ENCODE measurements at places on chromosomes 7 and 10.

DNA sequence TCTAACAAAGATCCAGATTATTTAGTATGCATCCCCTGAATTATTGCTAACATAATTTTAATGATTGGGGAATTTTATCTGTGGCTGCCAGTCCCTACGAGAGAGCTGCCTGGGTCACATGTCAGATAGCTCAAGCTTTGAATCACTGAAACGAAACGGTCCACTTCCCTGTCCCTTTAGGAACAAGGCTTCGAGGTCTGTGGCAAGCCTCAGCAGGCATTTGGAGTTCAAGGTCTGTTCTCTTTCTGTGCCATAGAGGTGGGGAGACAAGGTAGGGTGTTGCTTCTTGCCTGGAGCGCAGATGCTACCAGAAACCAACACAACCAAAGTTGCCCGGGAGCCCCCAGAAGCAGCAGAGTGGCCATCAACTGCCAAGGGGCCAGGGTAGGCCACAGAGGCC is 13.9 kb upstream of the SH2D4B start:
- DNase-seq: no peak

GRCh38 chr7:3923307-3923918 is 622.4 kb downstream of the SDK1 start:
- no peak for DNase-seq

GRCh38 chr7:124758327-124758726 is 7.3 kb downstream of the GPR37 start:
- no peak for DNase-seq

DNA sequence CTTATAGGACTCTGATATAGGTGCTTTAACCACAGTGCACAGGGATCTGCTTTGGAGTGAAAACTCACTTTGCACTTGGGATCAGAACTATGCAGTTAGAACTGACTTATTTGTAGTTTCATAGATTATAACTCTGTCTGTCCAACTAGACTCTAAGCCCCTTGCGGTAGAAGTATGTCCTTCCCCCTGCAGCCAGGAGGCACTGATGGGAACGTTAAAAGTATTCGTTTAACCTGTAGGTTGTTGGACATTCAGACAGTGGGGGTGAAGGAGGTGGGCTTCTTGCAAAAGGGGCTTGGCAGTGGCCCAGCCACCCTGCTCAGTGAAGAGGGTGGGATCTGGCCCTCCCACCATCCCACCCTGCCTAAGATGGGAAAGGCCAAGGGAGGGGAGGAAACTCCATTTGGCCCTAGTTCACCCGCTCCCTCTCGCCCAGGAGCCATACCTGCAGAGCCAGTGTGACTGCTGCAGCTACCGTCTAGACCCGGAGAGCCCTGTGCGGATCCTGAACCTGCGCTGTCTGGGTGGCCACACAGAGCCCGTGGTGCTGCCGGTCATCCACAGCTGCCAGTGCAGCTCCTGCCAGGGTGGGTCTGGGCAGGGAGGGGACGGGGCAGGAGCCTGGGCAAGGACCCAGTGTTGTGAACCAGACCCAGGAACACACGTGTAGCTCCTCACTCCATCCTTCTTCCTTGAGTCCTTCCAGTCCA is 5.7 kb upstream of the ZNF862 start:
- DNase-seq: no peak

- no peak for DNase-seq
Observed at GRCh38 chr10:91352760-91353159, 57.4 kb upstream of the HECTD2 start.
